Psoas muscle (tissue), 8 donors: ENCODE measurements at places on chromosomes 3 and 15.

- no peak for DNase-seq
These were observed 31.7 kb downstream of the AKAP13 start for GRCh38 chr15:85412066-85412465.

DNA sequence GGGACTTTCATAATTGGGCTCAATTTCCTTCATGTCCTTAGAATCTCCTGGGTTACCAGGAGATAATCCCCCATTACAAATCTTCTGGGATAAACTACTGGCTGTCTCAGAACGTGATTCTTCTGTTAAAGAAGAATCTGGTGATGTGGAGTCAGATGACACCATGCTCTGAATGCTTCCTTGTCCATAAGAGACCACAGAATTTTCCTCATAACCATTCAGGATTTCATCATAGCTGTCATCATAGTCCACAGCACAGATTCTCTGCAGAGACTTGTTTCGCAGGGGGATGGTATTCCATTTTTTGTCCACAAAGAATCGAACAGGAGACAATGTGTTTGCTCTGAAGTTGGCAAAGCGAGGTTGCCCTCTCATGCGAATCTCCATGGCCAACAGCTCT is 109.8 kb upstream of the TSPAN3 start:
- no peak for DNase-seq

- no peak for DNase-seq
These were observed 478.9 kb upstream of the TBL1XR1 start for GRCh38 chr3:177676148-177676547.

DNA sequence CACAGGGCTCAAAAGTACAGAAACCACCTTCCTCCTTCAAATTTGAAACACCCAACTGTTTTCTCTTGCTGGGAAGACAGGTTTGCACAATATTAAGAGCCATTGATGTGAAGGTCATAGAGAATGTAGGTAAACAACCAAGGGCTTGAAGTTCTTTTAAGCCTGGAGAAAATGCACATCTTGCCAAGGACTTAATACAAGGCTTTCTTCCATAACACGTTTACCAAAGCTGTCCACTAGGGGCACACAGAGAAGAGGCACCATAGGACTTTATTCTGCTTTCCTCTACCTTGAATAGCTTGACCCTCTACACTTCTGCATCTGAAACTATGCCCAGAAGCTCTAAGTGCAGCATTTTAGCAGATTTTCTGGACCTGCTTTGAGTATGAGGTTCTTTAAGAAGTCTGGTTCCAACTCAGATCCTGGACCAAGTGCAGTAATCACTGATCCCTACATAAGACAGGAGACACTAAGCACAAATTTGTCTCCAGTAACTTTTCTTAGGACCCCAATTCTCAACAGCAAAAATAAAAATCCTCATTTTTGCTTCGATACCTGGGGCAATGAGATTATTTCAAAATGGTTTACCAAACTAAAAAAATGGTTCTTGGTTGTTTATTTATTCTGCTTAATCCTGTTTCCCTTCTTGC is 138.0 kb downstream of the FBN1 start:
- DNase-seq: no peak

- DNase-seq: no peak
These were observed 251.7 kb upstream of the GOLGA6L4 start for GRCh38 chr15:83983634-83984458.
